ENCODE measurements at places on chromosomes 16 and 17.

DNA sequence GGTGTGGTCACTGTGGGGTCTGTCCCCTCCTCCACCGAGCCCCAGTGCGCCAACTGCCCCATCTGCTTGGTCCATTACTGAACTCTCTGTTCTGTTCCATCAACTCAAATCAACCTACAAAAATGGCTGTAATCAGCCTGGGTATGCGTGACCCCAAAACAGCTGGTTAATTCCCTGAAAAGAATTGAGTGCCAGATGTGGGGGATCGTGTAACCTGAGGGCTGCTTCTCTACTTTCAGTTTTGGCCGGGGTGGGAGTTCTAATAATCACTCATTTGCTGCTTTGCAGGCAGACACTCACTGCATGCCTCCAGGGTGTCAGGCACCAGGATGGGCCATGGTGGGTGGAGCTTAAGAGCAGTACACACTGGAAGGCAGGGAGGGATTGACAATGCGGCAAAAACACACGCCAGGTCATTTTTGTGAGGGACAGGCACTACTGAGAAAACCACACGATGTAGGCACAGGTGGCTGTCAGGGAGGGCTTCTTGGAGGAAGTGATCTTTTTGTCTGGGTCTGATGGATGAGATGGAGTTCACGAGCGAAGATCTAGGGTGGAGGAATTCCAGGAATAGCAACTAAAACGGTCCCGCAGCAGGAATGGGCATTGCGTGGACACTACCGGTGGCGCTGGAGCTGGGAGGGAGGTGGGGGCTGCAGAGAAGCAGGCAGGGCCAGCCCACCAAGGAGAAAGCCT, 30.4 kb upstream of the SSTR5 start:
- no peak for DNase-seq

DNA sequence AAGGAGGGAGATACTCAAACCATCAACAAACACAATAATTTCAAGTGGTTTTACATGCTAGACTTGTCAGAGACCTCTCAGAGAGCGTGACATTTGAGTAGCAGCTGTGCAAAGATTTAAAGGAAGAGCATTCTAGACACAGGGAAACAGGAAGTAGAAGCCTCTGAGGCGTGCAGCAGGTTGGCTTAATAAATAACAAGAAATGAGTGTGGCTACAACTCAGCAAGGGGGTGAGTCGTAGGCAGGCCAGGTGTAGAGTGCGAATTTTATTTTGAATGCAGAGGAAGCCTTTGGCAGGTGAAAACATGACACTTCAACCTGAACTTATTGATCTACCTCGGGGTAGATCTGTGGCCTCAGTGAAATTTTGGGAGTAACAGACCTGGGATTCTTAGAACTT, 73.2 kb upstream of the MRTFB start:
- DNase-seq = no peak

DNA sequence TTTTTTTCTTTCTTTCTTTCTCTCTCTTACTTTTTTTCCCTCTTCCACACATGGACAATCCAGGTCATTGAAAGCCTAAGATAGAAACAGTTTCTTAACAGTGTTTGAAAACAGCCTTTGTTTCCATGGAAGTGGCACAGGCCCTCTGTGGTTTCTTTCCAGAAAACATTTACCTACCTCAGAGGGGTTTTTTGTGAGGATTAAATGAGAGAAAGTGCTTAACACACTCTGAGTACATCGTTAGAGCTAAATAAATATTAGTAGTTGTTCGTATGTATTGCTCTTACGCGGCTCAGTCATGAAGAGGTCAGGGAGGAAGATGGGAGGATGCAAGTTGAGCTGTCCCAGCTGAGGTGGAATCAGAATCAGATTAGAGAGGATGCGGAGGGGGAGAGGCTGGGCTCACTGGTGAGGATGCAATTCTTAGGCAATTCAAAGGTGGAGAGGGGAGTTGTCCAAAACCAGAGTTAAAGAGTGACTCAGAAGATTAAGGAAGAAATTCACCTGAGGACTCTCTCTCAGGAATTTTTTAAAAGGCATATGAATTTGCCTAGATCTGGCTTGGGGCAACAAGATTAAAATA, 345.4 kb downstream of the PMP22 start:
- no peak for DNase-seq

DNA sequence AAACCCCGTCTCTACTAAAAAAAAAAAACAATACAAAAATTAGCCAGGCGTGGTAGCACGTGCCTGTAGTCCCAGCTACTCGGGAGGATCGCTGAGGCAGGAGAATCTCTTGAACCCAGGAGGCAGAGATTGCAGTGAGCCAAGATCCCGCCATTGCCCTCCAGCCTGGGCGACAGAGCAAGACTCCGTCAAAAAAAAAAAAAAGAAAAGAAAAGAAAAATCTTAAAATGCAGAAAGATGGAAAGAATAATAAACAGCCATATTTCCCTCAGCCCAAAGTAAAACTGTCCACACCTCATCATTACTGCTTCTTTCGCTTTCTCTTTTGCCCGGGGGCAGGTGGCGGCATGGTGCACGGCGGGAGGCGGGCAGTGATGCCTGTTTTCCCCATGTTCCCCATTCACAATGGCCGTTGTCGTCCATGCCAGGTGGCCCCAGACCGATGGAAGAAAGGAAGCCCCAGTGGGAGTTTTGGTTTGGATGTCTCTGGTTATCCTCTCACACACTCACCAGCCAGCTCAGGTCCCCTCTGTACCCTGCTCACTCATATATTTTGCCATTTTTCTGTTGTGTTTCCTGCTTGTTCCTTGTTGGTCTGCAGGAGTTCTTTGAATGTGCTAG, 37.0 kb upstream of the PEMT start:
- no peak for DNase-seq

GRCh38 chr16:66871840-66872239, 8.5 kb upstream of the PDP2 start:
- no peak for DNase-seq

DNA sequence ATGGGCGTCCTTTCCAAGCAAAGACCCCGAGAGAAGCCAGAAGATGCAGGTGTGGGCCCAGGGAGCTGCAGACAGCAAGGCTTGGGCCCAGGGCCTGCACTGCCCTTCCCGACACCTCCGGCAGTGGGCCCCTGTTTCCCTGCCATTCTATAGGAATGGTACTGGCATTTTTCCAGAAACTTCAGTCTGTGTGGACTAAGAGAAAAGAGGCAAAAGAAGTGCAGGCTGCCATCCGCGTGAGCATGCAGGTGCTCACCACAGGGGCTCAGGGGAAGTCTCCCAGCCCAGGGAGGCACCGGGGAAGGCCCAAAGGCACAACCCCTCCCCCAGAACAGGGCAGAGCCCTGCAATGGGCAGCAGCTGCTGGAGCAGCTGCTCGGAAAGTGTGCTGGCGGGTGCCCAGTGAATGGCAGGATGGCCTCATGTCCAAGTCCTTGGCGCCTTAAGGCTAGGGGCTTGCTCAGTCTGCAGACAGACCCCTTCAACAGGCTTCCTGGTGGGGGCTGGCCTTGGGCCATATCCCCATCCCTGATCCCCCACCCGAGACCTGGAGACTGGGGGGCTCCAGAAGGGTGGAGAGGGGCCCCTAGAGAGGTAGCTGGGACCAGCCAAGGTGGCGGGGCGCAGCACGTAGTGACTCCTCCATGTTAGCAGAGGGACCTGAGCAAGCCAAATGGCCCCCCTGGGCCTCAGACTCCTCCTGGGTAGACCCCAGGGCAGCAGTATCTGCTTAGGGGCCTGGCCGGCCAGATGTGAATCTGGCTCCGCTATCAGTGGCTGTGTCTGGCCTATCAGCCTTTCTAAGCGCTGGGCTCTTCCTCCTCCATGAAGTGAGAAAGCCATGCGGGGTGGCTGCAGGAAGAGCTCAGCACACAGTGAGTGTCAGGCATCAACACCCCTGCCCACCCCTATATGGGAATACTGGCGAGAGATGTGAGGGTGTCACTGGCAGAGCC, 6.7 kb upstream of the TPPP3 start:
- DNase-seq = no peak

GRCh38 chr17:78053777-78054468, 74.6 kb downstream of the TMC6 start:
- DNase-seq = no peak

GRCh38 chr17:19678581-19679453, 30.3 kb downstream of the ALDH3A2 start:
- no peak for DNase-seq

DNA sequence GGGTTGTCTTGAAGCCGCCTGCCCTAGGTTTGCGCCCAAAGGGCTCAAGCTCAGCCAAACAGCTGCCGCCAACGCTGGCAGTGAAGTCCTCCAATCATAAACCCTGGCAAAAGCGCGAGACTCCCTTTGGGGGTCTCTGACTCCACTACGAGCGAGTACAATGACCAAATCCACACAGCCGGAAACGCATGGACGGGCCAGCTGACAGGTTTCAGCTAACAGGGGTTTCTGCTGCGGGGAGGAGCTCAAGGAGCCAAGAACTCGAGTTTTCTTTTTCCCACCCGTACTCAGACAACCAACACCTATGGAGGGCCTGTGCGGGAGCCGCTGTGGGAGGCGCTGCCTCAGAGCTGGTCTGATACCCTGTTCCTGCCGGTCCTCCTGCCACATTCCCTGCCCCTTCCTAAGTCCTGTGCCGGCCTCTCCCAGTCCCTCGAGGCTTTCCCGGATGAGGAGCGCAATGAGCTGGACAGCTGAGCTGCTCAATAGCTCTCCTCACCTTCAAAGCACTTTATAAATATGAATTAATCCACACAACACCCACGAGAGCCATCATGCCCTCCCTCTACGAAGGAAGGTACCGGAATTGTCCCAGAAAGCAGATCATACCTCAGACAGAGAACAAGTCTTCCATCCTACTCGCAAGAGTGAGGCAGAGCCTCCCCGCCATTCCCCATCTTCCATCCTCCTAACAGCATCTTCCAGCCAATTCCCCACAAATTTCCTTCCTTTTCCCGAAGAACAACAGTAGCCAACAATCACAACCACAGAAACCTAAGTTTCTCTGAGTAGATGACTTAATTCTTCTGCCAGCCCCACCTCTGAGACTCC, 6.1 kb downstream of the ABR start:
- DNase-seq = no peak
